ENCODE measurements at places on chromosomes 4 and X.

DNA sequence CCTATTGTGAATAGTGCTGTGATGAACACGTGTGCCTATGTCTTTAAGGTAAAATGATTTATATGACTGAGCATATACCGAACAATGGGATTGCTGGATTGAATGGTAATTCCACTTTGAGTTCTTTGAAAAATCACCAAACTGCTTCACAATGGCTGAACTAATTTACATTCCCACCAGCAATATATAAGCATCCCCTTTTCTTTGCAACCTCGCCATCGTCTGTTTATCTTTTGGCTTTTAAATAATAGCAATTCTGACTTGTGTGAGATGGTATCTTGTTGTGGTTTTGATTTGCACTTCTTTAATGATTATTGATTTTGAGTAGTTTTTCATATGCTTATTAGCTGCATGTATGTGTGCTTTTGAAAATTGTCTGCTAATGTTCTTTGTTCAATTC is 31.8 kb upstream of the UGT2A1 start:
- DNase-seq, result no peak

DNA sequence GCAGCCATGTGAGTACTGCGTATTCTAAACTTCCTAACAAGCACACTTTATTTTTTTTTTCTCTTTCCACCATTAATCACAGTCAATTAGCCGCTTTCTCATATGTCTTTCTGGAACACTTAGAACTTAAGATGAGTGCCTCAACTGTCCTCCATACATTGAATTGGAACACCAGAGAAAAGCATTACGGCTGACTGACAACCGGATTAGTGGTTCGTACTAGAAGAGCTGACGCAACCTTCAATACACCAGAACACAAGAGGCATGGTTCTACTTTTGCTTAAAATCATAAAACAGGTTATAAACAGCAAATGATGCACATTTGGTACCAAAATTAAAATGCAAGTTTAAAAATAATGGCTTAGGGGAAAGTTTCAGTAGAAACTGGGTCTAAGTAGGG is 3.3 kb downstream of the TMEM47 start:
- DNase-seq, result no peak

DNA sequence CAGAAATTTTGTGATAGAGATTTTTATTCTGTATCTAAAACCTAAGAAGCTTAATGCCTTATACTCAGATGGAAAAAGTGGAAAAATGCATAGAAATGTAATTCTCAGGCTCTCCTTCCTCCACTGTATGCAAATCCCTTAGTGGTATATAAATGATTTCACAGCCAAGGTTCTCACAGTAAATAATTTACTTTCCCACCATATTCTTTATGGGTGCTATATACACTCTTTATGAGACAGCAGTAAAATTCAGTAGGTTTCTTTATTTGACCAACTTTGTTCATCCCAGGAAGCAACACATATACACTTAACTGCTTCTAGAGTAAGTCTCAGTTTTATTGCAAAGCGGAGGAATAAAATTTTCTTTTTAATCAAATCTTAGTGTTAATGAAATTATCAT is 1399.7 kb downstream of the PCDH7 start:
- DNase-seq, result no peak

DNA sequence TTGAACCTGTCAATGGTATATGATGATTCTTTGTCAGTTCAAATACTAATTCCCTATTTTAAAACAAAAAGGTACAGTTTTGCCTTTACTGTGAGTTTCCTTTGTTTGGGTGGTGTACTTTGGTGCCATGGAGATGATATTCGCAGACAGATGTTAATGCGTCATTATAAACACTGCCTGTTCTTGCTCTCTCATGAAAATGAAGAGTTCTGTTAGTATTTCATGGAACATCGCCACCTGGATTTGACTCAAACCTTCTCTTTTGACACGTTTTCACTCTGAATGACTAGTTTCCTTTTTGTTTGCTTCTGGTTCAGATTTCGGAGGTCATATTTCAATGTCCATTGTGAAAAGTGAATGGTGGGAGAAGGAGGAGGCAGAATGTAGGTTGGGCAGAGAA is 6.9 kb upstream of the CTSO start:
- DNase-seq, result no peak

DNA sequence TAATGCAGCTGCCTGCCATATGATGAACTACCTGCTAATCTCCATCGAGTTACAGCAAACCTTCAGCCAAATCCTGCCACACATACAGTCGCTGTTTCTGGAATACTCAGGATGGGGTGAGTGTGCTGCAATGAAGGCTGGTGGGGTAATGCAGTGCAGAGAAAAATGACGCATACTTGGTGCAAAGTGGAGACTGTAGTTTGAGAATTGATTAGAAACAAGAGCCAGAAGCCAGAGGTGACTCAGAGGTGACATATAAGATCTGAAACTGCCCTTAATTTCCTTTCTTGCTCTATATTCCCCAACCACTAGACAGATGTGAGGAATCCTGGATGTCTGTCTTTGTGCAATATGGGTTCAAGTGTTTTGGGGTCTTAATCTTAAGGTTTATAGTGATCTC is 22.0 kb downstream of the C4orf54 start:
- DNase-seq, result no peak

- no peak for DNase-seq
These were observed 181.8 kb upstream of the STS start for GRCh38 chrX:6965729-6966128.

- DNase-seq, result no peak
These were observed 45.7 kb upstream of the PRSS12 start for GRCh38 chr4:118398226-118399090.

DNA sequence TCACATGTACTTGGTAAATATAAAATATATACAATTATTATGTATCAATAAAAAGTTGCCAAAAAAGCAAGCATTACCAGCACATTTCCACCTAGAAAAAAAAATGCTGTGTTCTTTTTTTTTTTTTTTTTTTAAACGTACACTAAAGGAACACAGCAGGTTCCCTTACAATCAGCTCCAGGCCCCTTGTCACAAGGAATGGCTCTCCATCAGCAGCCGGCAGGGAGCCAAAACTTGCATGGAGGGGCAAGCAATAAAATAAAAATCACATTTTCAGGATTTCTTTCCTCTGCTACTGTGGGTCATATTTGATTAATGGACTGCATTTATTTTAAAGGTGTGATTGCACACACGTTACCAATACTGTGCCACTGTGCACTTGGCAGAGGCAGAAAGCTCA is 460.3 kb downstream of the GPAT3 start:
- no peak for DNase-seq

GRCh38 chrX:136880003-136880451 is 498 bp downstream of the RBMX start:
- DNase-seq, result no peak

- DNase-seq, result no peak
These were observed 6.9 kb downstream of the L1CAM start for GRCh38 chrX:153878969-153879653.

- no peak for DNase-seq
These were observed 8.7 kb upstream of the HPGDS start for GRCh38 chr4:94351319-94351718.

- DNase-seq, result no peak
These were observed 27.6 kb downstream of the OPRPN start for GRCh38 chr4:70425306-70425705.

GRCh38 chr4:1748465-1748995 is 27.2 kb downstream of the TACC3 start:
- no peak for DNase-seq

- DNase-seq, result no peak
These were observed 353.9 kb downstream of the GPAT3 start for GRCh38 chr4:83889802-83890201.

DNA sequence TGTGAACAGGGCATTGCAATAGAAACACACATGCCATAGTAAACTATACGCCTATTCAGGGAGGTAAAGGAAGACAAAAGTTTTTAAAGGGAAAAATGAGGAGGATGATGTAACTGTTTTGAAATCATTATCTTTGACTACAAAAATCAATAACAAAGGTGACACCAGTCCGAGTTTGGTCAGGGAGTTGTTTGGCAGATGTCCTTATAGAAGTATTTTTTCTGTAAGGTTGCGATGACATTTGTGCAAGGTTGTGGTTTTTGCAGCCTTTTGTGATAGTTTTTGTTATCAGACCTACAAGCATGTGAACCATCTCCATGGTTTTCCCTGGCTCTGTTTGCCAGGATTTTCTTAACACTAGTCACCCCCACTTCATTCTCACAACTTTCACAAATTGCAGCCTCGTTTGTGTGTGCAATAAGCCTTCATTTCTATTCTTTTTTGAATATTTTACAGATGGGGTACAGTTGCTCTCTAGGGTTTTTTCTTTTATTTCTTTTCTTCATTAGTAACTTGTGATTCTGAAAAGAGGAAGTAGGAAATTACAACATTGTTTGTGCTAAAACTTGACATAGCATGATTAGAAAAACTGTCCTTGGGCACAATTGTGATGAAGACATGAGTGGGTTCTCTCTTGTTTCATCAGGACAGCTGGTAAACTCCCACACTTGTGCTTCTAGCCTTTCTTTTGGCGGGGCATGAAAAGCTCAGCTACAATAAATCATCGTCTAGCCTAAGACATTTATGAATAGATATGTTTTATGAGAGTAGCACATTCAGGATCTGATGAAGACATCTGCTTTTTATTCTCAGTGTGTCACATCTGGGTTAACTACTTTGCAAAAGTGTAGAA is 60.2 kb upstream of the PNPLA4 start:
- DNase-seq, result no peak

DNA sequence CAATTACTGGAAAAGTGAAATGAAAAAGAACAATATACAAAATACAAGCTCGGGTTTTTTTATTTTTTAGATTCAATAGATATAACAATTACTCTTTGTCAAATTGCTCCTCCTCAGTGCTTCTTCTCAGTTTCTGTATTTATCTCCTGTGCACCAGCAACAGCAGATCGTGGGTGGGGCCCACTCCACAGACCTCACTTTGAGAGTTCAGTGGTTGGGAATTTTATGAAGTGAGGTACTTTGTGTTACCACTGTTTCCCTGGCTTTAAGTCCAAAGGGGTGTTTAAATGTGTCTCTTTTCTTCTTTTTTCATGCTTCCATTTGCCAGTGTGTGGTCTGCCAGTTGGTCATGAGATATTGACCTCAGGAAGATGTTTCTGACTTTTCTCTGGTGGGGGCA is 54.4 kb downstream of the KIT start:
- DNase-seq, result no peak

- no peak for DNase-seq
These were observed 109.5 kb upstream of the NKX1-1 start for GRCh38 chr4:1515763-1516162.

DNA sequence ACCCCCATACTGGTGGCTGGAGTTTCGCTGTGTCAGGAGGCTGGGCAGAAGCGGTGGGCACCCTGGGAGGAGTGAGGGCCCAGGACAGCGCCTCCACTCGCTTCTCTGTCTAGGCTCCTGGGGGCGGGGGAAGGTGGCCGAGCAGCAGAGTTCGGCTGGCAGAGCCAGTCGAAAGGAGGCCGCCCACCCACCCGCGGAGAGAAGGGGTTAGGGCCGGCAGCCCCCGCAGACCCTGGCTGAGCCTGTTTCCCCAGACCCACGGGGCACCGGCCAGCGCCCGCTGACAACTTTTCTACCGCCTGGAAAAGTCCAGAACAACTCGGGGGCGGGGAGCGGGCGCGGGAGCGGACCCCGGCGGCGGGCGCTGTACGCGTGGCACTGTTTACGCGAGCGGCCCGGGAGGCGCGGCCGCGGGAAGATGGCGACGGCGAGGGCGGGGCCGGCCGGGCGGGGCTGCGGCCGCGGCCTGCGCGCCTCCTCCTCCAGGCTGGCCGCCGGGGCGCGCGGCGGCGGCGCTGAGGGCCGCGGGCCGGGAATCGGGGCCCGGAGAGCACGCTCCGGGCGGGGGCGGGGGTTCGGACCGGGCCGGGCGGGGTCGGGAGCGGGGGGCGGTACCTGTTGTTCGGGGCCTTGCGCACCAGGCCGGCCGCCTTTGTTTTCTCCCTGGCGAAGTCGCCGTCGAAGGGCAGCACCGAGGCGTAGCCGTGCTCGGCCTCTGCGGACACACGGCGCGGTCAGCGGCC is 628 bp downstream of the MXD4 start:
- peak; percentile 34 for DNase-seq

DNA sequence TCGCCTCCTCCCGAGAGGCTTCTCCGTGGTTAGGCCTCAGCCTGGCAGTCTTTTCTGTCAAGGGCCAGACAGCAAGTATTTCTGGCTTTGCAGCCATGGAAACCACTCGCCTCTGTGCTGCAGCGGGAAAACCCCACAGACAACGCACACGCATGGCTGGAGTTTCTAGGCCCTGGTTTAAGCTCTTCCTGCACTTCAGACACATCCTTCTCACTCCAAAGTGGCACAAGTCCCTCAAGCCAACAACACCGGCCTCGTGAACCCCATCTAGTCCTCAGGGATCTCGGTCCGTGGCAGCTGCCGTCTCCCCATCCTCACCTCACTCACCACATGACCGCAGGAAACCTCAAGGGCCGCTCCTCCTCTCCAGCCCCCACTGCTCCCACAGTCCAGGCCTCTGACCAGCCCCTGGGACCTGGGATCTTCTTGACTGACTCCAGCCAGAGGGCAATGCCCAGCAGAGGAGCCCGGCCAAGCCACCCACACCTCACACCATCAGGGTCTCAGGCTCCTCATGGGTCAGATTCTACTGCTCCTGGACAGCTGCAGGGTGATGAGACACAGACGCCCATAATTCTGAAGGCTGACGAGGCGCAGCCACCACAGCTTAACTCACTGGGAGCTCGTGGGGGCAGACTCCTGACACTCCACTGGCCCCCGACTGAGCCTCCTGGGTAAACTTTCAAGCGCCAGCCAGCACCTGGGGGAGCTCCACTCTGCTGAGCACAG is 21.7 kb downstream of the LETM1 start:
- no peak for DNase-seq

DNA sequence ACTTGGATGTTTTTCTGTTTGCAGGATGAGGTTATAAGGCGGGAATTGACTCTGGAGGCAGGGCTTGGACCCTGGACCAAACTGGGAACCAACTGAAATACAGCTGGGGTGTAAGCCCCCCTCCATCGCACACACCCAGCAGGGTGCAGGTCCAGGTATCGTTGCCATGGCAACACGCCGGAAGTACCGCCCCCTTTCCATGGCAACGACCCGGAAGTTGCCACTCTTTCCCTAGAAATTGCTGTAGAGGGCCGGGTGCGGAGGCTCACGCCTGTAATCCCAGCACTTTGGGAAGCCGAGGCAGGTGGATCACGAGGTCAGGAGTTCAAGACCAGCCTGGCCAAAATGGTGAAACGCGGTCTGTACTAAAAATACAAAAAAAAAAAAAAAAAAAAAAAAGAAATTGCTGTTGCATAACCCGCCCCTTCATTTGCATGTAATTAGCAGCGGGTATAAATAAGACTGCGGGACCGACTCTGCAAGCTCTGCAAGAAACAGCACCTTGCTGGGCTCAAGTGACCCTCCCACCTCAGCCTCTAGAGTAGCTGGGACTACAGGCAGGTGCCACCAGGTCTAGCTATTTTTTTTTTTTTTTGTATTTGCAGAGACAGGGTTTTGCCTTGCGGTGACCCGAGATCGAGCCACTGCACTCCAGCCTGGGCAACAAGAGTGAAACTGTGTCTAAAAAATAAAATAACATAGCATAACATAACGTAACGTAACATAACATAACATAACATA is 139.6 kb downstream of the CRLF2 start:
- no peak for DNase-seq

Measured in hypothalamus (tissue), 51 donors.